ENCODE measurements at places on chromosomes 1 and 21. TPM values are rescaled to one million over a fixed set of nuclear protein-coding genes. Genes with fewer than 3 reads are reported as not detected.

SPRR2A gene
- not detected for total RNA-seq

NBPF6 gene
- not detected for total RNA-seq

TMOD4 gene
- total RNA-seq: 3.6 TPM

PDC gene
- not detected for total RNA-seq

CR1 gene
- 0.18 TPM for total RNA-seq

LCE1E gene
- total RNA-seq: not detected

RNU11 gene
- not detected for total RNA-seq

KCNJ15 gene
- total RNA-seq: not detected

IFNLR1 gene
- 6.9 TPM for total RNA-seq

USP16 gene
- 35.5 TPM for total RNA-seq

RER1 gene
- 146 TPM for total RNA-seq

UAP1 gene
- 14.1 TPM for total RNA-seq

PLEKHO1 gene
- 128 TPM for total RNA-seq

KIAA1614 gene
- 0.12 TPM for total RNA-seq

SNIP1 gene
- total RNA-seq: 29.4 TPM

SLC45A1 gene
- total RNA-seq: 0.26 TPM

S100A9 gene
- not detected for total RNA-seq

ARID4B gene
- 43.3 TPM for total RNA-seq

FLAD1 gene
- total RNA-seq: 63.7 TPM

EVI5 gene
- total RNA-seq: 2.6 TPM

TRIM67 gene
- not detected for total RNA-seq

OR2T33 gene
- not detected for total RNA-seq

KRTAP11-1 gene
- total RNA-seq: not detected

PCP4 gene
- not detected for total RNA-seq

IFI44 gene
- 155 TPM for total RNA-seq

OR13G1 gene
- total RNA-seq: not detected

SELL gene
- 85.1 TPM for total RNA-seq

SMYD3 gene
- total RNA-seq: 26.8 TPM

GBP4 gene
- total RNA-seq: 78.6 TPM

DDAH1 gene
- not detected for total RNA-seq

AGBL4 gene
- total RNA-seq: not detected

RAB29 gene
- total RNA-seq: 61.4 TPM

SLC44A3 gene
- not detected for total RNA-seq

TTLL7 gene
- total RNA-seq: 5.3 TPM

VCAM1 gene
- total RNA-seq: 2.7 TPM

GNG12 gene
- not detected for total RNA-seq

OR2T11 gene
- not detected for total RNA-seq

HFM1 gene
- not detected for total RNA-seq

CDA gene
- not detected for total RNA-seq

KANK4 gene
- total RNA-seq: not detected

All from activated CD8-positive, alpha-beta memory T cell treated with anti-CD3 and anti-CD28 coated beads, Interleukin-2, amount 10 ng/mL, durations not matched to agents 7 days and 5 days (primary cell).